Karpas-422 (cell line): ENCODE measurements at places on chromosomes 13 and 19.

DNA sequence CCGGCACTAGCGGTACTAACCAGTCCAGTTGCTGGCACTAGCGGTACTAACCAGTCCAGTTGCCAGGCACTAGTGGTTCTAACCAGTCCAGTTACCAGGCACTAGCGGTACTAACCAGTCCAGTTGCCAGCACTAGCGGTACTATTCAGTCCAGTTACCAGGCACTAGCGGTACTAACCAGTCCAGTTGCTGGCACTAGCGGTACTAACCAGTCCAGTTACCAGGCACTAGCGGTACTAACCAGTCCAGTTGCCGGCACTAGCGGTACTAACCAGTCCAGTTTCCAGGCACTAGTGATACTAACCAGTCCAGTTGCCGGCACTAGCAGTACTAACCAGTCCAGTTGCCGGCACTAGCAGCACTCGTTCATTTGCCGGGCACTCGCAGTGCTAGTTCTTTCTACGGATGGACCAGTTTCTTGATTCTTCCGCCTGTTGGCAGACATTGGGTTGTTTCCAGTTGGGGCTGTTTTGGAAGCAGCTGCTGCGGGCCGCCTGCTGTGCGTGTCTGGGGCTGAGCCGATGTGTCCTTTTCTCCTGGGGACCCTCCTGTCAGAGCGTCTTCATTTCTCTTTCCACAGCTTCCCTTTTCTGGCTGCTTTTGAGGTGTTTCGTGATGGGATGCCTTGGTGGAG, 123.4 kb upstream of the MCF2L start:
- no peak for DNase-seq

- DNase-seq: peak; percentile 57
Observed at GRCh38 chr19:50513746-50514345, at the start of gene ASPDH. TSS of gene ASPDH (minus strand) at chr19:50513913. CDS start at chr19:50513823, 90 bp downstream.

DNA sequence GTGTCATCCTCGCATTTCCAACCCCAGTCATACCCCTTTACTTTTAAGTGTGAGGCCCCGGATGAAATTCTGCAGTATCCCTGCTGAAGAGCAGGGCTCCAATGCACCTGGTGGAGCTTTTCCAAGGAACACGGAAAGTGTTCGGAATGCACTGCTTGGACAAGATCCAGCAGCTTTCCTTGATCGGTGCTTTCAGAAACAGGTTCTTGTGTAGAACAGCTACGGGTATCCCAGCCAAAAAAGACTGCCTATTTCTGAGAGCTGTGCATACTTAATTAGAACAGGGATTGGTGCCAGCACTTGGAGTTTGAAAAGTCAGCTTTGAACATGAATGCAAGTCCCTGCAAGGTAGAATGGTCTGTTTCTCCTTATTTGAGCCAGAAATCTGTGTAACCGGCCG, 87.2 kb upstream of the C1QTNF9B start:
- no peak for DNase-seq

GRCh38 chr19:34662919-34663318, 14.0 kb downstream of the SCGB2B2 start:
- peak; percentile 83 for DNase-seq

DNA sequence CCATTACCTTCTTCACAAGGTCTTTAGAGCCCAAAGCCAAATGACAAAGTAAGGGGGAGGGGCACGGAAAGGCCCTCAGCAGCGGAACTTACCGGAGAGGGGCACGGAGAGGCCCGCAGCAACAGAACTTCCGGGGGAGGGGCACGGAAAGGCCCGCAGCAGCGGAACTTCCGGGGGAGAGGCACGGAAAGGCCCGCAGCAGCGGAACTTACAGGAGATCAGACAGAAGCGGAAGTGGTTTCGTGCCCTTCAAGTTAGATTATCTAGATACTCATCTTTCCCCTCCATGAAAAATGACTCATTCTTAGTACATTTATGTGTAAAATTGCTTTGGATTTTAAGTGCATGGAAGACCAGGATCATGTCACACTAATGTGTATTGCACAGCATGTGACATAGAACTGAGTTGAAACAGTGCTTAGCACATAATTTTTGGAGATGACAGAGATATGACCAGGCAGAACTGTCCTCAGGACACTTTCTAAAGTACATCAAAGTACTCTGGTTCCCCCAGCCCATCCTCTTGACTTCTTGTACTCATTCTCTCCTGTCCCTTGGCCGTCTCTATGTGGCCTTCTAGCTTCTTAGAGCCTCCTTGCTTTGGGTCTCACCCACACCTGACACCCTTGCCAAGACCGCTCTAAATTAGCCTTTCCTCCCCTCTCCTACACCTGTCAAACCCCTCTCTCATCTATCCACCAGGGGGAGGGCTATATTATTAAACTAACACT, 25.7 kb upstream of the TPTE2 start:
- peak; percentile 91 for DNase-seq

GRCh38 chr19:5006201-5006600, 37.3 kb downstream of the KDM4B start:
- no peak for DNase-seq

DNA sequence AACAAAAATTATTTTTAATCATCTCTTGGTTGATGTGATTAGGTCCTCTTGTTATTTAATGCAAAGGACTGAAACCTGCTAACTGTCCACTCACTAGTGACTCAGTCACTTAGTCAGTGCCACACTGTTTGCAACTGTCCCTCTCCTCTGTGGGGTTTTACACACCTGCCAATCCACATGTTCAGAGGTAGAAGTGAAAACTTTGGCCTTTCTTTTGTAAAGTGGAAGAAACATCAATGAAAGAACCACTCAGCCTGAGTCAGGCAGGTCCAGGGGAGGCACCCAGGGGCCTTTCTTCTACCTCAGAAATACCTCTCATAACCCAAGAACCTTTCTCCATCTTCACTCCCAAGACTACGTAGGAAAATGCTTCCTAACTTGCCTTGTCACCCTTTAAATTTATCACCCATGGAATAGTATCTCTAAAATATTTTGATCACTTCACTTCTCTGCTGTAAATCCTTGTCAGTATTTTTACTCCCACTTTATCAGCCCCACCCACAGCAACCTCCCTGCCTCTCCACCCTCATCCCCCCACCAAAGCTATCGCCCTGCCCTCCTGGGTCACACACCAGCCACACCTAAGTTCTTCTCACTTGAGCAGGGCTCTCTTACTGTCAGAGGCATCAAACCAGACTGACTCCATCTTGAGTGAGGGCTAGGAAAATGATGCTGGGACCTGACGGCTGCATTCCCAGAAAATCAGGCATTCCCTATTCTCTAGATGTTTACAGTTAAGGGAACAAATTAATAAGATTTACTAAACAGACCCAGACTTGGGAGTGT, 29.6 kb upstream of the EEF1AKMT1 start:
- DNase-seq: no peak

DNA sequence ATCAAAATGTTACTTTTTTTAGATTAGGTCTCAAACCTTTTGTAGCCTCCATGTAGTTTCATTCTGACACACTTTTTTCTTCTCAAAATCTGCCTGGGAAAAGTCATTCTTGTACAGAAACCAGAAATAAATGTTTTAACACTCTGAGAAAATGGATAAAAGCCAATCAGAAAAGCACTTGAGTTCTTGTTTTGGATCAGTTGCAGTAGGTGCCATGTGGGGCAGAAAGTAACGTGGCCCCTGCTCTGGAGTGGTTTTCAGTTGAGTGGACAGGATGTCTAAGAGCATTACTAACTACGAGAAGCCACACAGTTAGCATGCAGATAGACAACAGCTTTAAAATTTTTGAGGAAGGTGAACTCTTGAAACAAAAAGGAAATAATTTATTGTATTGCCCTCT, 19.1 kb downstream of the GPR183 start:
- DNase-seq: no peak

- no peak for DNase-seq
Observed at GRCh38 chr19:50401605-50402450, 16.9 kb upstream of the SPIB start.

DNA sequence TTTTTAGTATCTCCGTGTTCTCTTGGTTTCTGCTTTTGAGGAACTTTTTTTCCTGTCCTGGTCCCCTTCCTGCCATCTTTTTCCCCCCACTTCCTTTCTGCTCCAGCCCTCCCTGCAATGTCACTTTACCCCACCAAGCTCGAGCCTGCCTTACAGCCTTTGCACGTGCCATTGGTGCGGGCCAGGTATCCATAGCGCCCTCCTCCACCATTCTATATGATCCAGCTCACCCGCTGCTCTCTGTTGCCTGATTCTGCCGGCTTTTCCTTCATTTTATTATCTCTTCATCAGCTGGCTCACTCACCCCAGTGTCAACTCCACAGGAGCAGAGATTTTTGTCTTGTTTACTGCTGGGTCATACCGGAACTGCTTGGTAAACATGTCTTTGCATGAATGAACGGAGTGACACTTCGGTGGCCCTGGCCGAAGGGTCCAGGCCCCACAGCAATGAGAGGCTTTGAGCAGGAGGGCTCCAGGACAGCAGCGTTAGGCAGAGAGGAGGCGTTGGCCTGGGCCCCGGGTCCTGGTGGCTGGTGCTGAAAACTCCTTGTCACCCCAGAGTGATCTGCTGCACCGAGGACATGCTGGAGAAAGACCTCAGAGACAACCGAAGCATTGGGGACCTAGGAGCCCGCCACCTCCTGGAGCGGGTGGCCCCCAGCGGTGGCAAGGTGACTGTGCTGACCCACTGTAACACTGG, 1.2 kb downstream of the MRI1 start:
- no peak for DNase-seq

- DNase-seq: no peak
Observed at GRCh38 chr13:112435973-112436372, 59.8 kb downstream of the SPACA7 start.

GRCh38 chr19:29685326-29685725, 20.1 kb downstream of the PLEKHF1 start:
- no peak for DNase-seq

DNA sequence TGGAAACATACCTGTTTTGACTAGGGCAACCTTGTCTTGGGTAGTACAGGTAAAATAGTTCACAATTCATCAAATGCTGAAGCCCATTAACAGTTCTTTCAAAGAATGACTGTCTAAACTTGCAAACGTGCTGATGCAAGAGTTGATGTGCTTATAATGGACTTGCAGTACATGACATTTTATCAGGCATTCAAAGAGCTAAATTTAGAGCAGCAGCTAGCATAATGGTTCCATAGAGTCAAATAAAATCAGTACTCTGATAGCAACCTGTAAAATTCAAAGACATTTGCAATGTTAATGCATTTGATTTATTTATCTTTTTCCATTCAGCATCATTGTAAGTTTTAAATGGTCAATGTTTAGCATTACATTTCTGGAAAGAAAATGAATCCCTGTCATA, 979.7 kb upstream of the SLC10A2 start:
- no peak for DNase-seq

DNA sequence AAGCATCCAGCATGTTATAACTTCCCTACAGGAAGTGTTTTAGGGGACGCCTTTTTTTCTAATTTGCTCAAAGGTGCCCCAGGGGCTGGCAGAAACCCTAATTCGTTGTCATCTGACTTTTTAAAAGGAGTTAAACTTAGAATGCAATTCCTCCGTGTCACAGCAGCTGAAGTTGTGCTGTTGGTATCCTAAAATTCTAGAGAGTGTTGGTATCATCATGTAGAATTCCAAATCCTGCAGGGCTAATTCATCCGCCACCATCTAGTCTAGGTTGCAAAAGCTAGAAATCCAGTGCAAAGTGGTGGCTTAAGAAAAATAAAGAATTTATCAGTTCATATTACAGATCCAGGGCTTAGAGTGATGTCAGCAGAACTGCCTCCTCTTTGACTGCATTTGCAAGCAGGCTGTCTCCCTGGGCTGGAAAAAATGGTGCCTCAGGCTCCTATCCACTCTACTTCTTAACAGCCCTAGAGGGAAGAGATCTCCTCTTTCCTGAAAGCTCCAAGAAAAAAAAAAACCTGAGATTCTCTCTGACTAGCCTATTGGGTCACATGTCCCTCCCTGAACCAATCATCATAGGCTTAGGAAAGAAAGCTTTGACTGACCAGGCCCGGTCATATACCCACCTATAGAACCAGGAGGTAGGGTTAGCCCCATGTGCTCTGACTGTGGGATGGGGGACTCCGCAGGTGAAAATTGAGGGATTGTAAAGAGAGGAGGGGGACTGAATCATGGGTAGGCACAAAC, 73.0 kb downstream of the MAP4K1 start:
- peak; percentile 95 for DNase-seq

- no peak for DNase-seq
Observed at GRCh38 chr13:42867232-42867631, 85.8 kb downstream of the FAM216B start.

DNA sequence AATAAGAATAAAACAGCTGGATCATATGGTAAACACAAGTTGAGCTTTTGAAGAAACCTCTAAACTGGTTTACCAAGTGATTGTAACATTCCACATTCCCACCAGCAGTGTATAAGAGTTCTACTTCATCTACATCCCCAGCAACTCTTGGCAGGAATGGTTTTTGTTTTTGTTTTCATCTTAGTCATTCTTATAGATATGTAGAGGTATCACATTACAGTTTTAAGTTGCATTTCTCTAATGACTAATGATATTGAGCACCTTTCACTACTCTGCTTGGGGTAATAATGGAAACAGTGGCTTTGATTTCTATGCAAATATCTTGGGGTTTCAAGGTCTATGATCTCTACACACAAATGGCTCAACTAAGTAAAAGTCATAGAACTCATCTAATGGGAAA, 614.5 kb downstream of the TBC1D4 start:
- no peak for DNase-seq

GRCh38 chr13:94343243-94343585, 136.3 kb downstream of the DCT start:
- DNase-seq: no peak

- DNase-seq: peak; percentile 71
Observed at GRCh38 chr13:91722267-91722884, 324.0 kb downstream of the GPC5 start.

DNA sequence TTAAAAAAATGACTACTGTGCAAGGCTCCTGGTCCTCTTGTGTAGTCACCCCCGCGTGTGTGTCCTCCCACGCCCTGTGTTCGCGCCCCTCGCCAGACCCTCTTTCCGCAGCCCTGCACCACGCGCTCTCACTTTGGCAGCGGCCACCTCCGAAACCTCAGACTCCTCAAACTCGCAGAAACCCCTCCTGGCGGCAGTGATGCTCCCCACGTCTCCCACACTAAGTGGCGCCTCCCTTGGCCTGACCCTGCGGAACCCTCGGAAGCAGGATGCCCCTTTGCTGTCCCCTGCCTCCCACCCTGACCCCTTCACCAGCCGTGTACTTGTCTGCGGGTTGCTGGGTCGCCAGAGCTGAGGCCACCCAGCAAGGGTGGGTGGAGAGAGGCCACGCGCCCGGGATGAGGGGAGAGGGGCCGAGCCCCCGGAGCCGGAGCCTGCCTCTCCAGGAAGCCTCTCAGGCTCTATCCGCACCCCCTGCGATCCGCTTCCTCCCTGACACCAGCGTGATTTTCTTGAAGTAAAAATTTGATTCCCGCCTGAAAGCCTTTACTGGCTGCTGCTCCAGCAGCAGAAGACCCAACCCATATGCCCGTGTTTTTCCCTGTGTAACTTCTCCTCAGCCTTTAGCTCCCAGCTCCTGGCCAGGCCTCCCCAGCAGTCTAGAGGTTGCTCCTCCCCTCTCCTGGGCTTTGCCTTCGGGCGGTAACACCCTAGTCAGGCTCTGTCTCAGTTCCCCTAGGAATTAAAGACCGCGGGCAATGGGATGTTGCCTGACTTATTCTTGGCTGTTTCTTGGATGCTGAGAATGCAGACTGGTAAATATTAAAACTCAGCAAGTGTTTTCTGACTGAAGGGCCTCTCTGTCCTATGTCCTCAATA, 55.2 kb downstream of the MIPEP start:
- no peak for DNase-seq
